ENCODE measurements at places on chromosomes 2 and 18. TPM values are rescaled to one million over a fixed set of nuclear protein-coding genes. Genes with fewer than 3 reads are reported as not detected.
A peak's percentile ranks its signal among the peaks of the same experiment; 100 is the strongest.

Gene ASB18
- total RNA-seq: 14.1 TPM

Gene DSEL
- total RNA-seq: 1.7 TPM

Gene LINC00305
- not detected for total RNA-seq

DNA sequence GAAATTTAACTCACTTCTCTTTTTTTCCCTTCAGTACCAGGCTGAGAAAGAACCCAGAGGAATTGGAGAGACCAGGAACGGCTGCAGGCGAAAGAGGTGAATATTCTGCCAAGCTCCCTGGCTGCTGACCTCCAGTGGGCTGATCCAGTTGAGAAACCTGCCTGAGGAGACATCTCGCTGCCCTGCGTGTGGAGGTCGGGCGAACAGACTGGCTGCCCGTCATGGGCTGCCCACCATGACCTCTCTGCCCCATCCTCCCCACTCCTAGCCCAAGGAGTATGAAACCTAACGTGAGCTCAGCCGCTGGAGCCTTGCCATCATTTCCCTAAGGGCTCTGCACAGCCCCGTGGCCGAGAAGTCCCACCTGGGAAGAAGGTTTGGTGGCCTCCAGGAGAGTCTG, 148.8 kb upstream of the SALL3 start:
- DNase-seq: no peak

DNA sequence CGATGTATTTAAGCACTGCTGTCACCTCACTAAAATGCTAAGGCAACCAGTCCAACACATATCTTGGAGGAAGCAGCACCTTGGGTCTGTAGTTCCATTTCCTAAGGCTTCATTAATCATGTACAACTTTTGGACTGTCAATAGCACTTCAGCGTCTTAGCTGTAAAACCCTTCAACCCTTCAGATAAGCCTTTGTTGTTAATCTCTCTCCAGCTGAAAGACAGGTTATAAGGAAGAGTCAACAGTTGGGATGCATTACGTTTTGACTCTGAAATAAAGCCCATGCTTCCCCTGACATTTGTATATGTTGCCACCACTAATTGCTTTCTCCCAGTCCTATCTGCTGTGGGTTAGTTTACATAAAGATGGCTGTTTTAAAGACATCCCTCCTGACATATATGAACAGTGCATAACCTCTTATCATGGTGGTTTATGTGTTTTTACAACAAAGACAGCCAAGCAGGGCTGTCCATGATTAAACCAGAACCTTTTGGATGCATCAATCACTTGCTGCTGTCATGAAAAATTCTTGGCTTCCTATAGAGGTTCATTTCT, 81.5 kb downstream of the EPHA4 start:
- DNase-seq: no peak

- no peak for DNase-seq
These were observed 25.8 kb downstream of the LDAH start for GRCh38 chr2:20797096-20797495.

- DNase-seq: no peak
These were observed 1042.9 kb upstream of the ACVR2A start for GRCh38 chr2:146801886-146802285.

- no peak for DNase-seq
These were observed 232.9 kb downstream of the CDH7 start for GRCh38 chr18:65983750-65984149.

- no peak for DNase-seq
These were observed 29.6 kb downstream of the CELF4 start for GRCh38 chr18:37535968-37536367.

DNA sequence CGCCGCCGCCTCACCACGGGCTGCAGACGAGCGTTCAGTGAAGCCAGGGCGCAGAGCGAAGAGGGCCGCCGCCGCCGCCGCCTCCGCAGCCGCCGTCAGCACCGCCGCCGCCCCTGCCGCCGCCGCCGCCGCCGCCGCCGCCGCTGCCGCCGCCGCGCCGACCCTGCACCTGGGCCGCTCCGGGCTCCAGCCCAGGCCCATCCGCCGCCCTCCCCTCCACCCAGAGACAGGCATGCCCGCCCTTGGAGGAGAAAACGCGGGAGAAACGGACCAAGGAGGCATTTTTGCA, 3.0 kb downstream of the POU3F3 start:
- DNase-seq: no peak

DNA sequence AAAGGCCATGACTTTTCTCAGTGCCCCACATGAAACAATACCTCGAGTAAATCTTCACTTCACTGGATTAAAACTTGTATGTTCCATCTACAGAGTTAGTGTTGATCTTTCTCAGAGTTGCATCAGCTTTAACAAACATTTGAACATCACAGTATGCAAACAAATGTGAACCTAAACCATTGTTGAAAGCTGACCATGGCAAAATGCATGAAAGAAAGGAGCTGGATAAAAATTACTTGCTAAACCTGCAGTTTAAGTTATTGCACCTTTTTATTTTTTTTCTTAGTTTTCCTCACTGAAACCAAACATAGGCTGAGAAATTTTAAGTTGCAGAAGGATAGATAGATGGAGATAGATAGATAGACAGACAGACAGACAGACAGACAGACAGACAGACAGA, 107.2 kb upstream of the UGP2 start:
- no peak for DNase-seq

DNA sequence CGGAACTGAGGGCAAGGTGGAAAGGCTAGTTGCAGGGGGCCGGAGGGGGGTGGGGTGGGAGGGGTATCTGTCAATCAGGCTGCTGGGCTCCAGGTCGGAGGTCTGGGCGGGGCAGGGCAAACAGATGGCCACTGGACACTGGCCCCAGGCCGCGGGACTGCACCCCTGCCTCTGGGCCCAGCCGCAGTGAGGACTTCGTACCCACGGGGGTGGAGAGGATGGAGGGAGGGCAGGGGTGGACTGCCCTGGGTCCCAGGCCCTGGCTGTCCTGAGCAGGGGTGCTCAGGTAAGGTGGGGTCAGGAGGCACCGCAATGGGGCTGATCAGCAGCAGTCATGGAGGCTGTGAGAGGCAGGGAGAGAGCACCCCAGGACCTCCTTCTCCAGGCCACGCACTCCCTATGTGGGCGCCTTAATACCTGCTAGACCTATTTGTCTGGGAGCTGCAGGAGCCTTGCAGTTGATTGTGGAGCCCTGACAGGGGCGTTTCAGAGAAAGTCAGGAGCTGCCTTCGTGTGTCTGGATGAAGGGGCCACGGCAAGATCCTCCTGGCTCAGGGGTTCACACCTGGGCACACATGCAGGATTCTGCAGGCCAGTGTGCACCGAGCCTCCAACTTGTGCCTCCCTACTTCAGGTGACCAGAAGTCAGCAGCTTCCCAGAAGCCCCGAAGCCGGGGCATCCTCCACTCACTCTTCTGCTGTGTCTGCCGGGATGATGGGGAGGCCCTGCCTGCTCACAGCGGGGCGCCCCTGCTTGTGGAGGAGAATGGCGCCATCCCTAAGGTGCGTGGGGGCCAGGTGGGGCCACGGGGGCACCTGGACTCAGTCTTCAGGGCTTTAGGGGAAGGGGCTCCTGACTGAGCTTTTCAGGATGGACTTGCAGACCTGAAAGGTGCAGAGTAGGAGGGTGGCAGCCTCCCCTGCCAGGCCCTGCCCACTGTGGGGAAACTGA, 1.5 kb downstream of the CTDSP1 start:
- peak; percentile 43 for DNase-seq

GRCh38 chr2:96260387-96261260, 5.2 kb downstream of the TMEM127 start:
- DNase-seq: peak; percentile 80
